ENCODE measurements at places on chromosomes 2 and 18.

GRCh38 chr2:139622691-139623090 lies 842.5 kb upstream of the NXPH2 start:
- no peak for DNase-seq

DNA sequence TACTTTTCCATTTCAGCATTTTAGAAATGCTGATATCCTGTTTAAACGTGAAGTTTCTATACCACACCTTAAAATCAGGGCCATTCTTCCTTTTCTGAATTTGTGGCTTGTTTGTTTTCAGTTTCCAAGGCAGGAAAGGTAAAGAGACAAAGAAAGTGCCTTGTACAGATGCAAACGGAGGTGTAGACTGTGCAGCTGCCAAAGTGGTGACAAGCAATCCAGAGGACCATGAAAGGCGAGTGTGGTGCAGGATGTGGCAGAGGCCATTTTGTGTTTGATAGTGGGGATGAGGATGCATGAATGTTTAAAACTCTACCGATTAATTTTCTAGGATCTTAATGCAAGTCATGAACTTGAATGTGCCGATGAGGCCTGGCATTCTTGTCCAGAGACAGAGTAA lies 733 bp downstream of the C2orf74 start:
- no peak for DNase-seq

- DNase-seq = no peak
Measured at GRCh38 chr18:7202169-7202568, 28.7 kb upstream of the LRRC30 start.

- no peak for DNase-seq
Measured at GRCh38 chr2:34602262-34602661, 1003.2 kb upstream of the FAM98A start.

- no peak for DNase-seq
Measured at GRCh38 chr18:78867131-78867530, 112.5 kb upstream of the SALL3 start.

DNA sequence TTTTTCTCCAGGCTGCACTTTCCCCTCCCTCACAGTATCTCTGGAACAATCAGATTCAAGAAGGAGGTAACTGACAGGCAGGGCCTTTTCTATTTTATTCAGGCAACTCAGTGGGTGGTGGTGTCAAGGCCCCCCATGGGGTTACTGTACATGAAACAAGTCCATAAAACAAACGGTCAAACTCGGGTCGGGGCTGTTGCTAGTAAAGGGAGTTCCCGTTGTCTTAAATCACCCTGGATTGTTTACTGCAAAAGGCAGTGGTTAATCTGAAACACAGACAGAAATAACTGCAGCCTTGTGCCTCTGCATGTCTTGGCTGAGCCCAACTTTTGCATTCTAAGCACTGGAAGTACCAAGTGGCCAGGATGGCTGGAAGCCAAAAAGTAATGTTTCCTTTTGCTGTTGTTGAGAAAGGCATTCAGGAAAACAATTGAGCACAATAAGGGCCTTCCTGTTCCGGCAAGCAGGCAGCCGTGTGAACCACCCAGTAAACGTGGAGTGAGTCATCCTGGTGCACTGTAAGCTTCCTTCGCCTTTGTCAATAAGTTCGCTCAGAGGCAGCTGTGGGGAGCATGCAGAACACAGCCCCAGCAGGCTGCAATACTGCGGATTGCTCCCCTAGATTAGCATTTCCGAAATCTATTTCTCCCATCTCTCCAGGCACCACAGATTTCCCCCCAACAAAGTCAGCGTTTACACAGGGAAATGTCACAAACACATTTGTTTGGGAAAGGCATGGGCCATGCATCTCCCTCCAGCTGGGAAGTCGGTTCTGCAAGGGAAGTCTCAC lies 149.6 kb downstream of the IRS1 start:
- DNase-seq = no peak

GRCh38 chr2:8416849-8417832 lies 264.7 kb upstream of the ID2 start:
- no peak for DNase-seq

GRCh38 chr2:71100195-71100964 lies 29.6 kb downstream of the MCEE start:
- DNase-seq = peak; percentile 66

DNA sequence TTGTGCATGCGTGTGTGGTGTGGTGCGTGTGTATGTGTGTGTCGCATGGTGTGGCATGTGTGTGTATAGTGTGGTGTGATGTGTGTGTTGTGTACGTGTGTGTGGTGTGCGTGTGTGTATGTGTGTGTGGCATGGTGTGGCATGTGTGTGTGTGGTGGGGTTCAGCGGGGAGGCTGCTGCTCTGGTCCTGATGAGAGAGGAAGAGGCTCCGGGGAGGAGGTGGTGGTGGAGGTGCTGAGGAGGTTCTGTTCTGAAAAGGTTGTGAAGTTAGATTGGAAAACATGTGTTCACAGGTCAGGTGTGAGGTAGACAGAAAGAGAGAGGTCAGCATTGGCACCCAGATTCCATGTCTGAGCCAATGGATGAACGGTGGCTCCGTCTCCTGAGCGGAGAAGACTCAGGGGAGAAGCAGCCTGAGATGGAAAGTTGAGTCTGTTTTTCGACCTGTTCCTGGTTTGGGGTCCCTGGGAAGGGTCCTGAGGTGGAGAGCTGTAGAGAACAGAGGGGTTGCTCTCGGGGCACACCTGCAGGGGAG lies 67.2 kb upstream of the HDAC4 start:
- no peak for DNase-seq

- DNase-seq = peak; percentile 83
Measured at GRCh38 chr2:36618381-36618780, 20.4 kb upstream of the FEZ2 start.

GRCh38 chr2:41420219-41420618 lies 627.6 kb upstream of the PKDCC start:
- DNase-seq = no peak

- DNase-seq = no peak
Measured at GRCh38 chr2:85987266-85988174, 98.7 kb upstream of the ST3GAL5 start.

DNA sequence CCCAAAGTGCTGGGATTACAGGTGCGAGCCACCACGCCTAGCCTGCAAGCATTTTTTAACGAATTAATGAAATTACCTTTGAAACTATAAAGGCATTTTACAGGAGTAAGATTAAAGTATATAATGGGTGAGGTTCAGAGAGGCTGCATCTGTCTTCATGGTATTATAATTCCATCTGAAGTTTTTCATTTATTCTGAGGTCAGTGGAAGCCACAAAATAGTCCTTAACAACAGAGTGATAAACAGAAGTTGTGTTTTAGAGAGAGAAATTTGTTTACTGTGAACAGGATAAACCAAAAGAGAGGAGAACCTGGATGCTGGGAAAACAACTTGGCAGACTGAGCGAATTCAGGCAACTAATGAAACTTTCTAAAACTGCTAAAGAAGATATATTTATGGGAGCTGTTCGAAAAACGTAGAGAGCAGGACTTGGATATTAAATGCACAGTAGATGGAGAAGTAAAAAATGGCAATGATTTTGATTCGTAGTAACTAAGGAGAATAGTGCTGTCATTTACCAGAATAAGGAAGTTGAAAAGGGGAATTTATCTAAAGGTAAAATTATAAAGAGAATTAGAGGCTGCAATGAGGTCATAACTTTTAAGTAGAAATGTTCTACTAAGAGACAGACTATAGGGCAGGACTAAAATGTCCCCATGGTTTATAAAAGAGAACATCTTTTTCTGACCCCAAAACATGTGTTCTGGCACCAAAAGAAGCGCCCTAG lies 37.9 kb upstream of the ITGA4 start:
- DNase-seq = no peak

DNA sequence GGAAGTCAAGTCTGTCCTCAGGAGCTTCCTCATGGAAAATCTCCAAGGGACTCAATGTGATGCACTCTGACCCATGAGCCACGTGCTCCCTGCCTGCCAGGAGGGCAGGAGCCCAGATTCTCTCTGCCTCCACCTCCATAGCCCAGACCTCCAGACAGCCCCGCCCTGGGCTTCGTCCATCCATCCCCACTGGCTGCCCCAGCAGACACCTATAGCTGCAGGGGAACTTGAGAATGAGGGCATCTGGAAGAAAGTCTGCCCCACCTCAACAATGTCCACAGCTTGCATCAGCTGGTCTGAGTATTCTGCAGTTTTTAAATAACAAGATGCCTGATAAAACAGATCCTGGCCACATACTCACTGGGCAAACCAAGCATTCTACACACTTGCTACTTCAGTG lies 418.8 kb upstream of the SMIM21 start:
- no peak for DNase-seq

DNA sequence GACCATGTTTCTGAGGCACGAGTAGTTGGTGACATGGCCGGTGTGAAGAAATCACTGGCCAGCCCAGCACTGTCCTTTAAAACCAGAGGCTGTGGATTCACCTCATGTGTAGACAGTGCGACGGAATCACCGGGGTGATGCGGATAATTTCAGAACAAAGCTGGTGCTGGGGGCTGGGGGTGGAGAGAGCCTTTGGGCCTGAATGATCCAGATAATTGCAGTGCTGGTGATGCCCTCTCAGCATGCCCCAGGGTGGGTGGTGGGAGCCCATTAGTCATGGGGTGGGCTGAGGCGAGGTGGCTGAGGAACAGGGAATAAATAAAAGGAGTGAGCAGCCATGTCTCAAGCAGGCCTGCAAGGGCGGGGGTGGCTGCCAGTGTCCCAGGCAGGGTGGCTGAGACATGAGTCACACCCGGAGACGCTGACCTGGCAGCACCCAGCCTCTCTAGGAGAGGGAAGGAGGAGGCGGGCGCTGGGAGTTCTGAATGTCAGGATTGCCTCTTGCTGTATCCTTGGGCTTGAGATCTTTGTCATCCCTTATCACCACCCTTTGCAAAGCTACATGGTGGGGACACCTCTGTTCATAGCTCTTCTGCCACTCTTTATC lies 151.1 kb upstream of the MSH6 start:
- DNase-seq = peak; percentile 79

GRCh38 chr2:30031184-30031583 lies 109.8 kb upstream of the ALK start:
- no peak for DNase-seq

GRCh38 chr2:34664266-34664665 lies 1065.2 kb upstream of the FAM98A start:
- no peak for DNase-seq

DNA sequence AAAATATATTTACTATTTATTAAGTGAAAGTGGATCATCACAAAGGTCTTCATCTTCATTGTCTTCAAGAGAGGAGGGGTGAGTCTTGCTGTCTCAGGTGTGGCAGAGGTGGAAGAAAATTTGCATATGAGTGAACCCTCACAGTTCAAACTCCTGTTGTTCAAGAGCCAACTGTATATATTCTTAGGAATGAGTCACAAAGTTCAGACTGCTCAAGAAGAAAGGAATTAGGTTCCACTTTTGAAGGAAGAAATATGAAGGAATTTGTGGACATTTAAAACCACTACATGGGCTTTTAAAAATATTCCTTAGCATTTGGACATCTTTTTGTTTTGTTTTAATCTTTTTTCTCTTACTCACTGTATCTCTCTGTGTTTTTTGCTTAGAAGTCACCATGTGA lies 212.6 kb downstream of the INSIG2 start:
- no peak for DNase-seq

GRCh38 chr18:48947560-48947959 lies 3.2 kb downstream of the SMAD7 start:
- no peak for DNase-seq

DNA sequence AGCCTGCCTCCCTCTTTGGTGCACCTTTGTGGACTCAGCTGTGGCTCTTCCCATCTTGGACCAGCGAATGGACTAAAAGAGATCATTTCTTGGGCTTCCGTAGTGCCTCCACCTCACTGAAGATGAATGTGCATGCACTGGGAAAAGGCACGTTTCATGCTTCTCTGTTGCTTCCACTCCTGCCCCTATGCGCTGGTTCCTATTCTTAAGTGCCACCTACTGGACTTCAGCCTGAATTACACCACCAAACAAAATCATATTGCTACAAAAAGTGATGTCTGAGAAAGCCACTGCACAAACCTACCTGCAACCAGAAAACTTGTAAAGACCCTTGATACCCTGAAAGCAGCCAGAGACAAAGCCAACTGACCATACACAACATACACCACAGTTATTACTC lies 695.6 kb downstream of the TSN start:
- DNase-seq = peak; percentile 38

DNA sequence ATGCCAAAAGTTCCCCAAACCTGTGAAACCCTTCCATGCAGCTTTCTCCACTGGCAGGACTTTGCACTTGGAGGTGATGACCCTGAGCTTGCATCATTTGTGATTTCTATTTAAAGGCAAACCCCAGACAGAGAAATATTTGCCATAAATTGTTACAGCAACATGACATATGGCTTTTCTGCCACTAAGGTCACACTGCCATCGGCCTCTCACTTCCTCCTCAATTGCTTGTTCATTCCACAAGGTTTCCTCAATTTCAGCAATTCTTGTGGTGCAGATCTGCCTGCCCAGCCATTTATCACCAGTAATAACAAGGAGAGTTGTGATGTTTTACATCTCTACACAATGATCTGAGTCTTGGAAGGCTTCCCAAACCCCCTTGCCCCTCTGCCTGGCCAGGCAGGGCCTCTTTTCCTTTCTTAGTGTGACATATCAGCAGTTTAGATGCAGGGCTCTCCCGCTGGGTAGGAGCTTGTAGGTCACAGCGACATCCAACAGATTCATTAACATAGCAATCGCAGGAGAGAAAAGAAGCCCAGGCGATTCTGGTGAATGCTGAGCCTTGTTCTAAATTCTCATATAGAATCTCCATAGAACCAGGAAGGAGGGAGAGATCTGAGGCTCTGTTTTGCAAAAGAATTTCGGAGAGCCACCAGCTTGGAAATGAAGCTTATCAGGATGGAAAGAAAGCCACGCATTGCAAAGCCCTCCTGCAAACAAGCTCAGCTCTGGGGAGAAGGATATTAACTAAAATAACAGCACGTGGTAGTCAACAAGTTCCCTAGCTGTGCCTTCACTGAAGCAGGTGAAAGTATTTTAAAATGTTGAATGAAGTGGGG lies 46.7 kb upstream of the ITGA6 start:
- no peak for DNase-seq

- DNase-seq = no peak
Measured at GRCh38 chr2:198774576-198774975, 683.2 kb downstream of the SATB2 start.

DNA sequence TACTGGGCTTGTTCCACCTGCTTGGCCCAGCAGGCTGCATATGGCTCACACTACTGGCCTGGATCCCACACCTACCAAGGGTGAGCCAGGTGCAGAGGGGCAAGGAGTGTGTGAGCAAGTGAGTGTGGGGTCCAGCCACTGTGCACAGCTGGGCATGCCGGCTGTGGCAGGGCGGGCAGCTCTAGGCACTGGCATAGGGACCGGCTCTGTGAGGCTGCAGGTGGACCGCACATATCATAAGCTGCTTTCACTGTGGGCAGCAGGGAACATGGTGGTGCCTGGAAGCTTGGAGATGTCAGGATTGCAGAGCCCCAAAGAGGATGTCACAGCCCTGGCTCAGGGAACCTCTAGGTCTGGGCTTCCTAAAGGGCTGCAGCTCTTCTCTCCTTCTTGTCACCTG lies 154.3 kb downstream of the THSD7B start:
- DNase-seq = no peak

- DNase-seq = no peak
Measured at GRCh38 chr2:128363934-128364361, 45.3 kb upstream of the HS6ST1 start.

Data from ACHN (cell line).